ENCODE measurements at places on chromosomes 13 and 19. TPM values are rescaled to one million over a fixed set of nuclear protein-coding genes. Genes with fewer than 3 reads are reported as not detected.

Gene PARP4
- total RNA-seq = 24.7 TPM

DNA sequence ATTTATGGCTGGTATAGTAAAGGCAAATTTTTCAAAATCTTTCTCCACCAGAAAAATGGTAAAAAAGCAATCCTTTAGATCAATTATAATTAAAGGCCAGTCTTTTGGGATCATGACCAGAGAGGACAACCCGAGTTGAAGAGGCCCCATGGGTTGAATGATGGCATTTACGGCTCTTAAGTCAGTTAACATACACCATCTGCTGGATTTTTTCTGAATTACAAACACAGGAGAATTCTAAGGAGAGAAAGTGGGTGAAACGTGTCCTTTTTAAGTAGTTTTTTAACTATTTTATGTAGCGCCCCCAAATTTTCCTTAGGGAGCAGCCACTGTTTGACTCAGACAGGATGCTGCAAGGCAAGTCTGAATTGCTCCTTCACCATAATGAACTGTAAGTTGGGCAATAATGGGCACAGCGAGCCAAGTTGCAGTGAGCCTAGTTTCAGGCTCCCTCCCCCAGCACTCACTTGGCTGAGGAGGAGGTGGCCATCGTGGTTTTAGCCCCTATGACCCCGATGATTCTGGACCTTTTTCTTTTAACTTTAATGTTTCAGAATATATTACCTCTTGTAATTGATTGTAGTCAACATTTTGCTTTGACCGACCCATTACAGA lies 13.6 kb upstream of the ZNF611 start:
- no peak for DNase-seq

- DNase-seq = no peak
Observed at GRCh38 chr19:12199757-12200419, 37.0 kb downstream of the ZNF136 start.

DNA sequence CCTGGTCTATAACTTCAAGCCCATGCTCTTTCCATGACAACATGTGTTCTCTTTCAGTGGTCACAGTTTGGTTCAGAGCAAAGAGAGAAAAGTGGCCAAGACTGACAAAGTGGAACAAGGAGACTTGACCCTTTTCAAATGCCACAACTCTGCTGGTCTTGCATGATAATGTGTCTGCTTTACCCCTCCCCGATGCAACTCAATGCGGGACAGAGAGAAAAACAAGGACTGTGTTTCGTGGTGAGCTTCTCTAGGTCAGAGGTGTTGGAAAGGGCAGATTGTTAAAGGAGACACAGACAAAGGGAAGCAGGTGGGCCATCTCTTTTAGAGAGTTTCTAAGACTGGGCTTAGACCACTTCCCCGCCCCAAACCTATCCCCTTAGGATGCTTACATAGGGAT lies 61.6 kb upstream of the SERTM1 start:
- no peak for DNase-seq

GRCh38 chr19:19111136-19111835 lies 27.0 kb downstream of the TMEM161A start:
- no peak for DNase-seq

DNA sequence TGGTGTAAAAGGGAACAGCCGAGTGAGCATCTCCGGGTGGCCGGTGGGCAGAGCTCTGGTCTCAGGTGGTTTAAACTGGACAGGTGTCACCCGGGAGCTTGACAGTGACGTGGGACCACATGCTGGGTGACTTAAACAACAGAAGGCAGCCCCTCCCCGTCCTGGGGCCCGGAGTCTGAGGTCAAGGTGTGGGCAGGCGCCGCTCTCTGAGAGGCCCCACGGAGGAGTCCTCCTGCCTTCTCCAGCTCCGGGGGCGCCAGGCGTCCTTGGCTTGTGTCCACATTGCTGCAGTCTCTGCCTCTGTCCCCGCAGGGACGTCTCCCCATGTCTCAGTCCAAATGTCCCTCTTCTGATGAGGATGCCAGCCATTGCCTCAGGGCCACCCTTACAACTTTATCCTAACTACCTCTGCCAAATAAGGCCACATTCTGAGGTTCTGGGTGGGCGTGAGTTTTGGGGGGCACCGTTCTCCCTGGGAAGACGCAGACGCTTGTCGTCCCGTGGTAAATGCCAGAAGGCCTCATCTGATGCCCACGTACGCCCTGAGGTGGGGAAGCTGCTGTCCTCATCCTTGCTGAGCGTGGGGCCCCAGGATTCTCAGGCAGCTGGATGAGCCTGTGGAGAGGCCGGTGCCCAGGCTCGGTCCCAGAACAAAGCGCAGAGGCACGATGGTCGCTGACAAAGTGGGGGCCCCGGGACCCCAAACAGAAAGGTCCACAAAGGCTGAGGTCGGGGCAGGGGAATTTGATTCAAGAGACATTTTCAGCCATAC lies 12.9 kb downstream of the GZMM start:
- no peak for DNase-seq

DNA sequence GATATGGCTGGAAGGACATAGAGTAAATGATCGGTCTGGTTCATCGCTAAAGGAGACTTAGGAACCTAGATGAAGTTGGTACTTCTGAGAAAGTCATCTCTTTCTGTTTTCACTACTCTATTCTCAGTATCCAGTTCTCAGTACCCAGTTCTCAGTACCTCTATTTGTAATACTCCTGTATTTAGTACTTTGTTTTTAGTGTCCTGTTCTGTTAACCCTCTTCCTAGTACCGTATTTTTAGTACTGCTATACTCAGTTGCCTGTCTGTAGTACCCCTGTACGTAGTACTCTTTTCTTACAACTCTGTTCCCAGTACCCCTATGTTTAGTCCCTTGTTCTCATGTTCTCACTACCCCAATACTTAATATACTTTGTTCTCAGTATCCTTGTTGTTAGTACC lies 1.2 kb downstream of the RFXAP start:
- no peak for DNase-seq

Data from Right ventricle myocardium superior (tissue), 1 donor.